ENCODE measurements at places on chromosomes 5 and 9.
A peak's percentile ranks its signal among the peaks of the same experiment; 100 is the strongest.

GRCh38 chr5:116872986-116873385 lies 298.4 kb upstream of the SEMA6A start:
- DNase-seq = no peak

DNA sequence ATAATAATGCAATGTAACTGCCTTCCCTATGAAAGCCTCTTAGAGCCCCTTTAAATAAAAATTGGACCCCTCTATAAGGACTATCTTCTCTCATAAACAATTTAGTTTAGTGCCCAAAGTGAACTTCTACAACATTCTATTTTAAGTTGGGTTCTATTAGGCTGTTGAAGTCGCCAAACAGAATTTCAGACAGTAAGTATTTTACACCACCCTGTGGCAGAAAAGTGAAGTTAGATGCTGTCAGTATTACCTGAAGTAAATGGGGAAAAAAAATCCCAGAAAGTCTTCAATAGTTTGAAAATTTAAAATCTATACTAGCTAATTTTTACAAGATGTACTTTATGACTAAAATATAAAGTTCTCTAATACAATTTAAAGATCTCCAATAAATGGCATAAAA lies 29.5 kb downstream of the CAAP1 start:
- no peak for DNase-seq

- no peak for DNase-seq
Measured at GRCh38 chr9:2755285-2755684, 38.0 kb downstream of the KCNV2 start.

GRCh38 chr5:117888688-117889087 lies 1099.7 kb downstream of the DTWD2 start:
- no peak for DNase-seq

- DNase-seq = no peak
Measured at GRCh38 chr5:64166201-64166959, 737 bp downstream of the RNF180 start.

DNA sequence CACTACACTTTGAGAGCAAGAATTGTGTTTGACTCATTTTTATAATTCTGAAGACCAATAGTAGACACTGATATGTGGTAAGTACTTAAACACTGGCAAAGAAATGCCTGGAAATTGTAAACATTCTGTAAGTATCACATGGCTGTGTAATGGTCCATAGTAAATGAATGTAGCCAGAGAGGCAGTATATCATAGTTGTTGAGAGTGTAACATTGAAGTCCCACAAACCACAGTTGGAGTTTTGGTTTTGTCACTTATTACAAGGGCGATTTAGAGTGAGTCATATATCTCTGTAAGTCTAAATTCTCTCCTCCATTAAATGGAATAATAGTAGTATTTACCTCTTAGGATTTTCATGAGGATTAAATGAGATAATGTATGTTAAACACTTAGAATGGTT lies 181.1 kb upstream of the MEF2C start:
- DNase-seq = no peak

- DNase-seq = no peak
Measured at GRCh38 chr9:18274693-18275092, 199.3 kb upstream of the ADAMTSL1 start.

GRCh38 chr5:169183576-169183975 lies 117.4 kb downstream of the SLIT3 start:
- DNase-seq = no peak

DNA sequence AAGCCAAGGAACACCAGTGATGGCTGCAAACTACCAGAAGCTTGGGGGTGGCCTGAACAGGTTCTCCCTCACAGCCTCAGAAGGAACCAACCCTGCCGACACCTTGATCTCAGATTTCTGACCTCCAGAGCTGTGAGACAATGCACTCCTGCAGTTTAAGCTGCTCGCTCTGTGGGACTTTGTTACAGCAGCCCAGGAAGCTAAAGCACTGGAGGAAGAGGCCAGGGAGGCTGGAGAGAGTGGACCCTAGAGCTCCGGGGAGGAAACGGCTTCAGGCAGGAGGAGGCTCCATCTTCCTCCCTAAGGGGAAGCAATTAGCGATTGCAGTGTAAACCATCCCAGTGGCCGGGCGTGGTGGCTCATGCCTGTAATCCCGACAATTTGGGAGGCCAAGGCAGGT lies 25.1 kb downstream of the BARX1 start:
- DNase-seq = no peak

- DNase-seq = peak; percentile 31
Measured at GRCh38 chr5:176481711-176482110, 33.5 kb downstream of the FAF2 start.

DNA sequence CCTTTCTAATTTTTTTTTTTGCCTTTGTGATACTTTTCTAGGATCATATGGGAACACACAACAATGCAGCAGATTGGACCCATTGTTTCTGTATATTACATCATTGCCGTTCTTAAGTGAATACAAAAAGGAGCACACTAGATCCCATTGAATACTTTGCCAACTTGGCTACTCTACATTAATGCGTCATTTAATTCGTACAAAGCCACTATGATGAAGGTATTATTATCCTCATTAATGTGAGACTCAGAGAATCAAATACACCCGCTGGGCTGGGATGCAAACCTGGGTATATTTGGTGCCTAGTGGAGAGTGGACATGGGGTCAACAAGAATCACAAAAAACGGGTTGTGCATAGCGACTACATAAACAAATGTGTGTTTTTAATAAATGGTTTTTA lies 31.9 kb downstream of the OR2K2 start:
- no peak for DNase-seq

- no peak for DNase-seq
Measured at GRCh38 chr9:107481035-107481434, 8.5 kb downstream of the KLF4 start.

DNA sequence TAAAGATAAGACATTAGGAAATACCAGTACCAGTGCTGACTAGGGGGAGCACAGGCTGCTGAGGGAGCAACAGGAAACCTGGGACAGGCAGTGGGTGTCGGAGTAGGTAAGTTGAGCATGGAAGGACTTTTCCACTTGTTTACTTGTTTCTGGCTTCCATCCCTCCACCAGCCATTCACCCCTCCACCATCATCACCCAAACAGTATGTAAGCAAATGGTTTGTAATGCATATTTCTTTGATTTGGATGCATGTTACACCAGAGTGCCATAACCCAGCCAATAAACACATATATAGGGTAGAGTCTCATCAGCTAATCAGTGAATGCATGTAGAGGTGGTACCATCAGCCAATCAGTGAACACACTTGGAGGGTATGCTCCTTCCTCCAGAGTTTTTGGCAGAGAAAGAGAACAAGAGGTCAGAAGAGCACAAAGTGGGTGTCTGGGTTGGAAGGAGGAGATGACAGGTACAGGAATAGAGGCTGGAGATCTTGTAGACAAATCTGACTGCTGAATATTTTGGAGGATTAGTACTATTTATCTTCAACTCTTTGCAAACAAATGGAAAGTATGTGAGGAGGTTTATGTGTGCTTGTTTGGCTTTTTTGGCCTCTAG lies 37.7 kb upstream of the PDE8B start:
- no peak for DNase-seq

- DNase-seq = no peak
Measured at GRCh38 chr5:115423541-115423940, 121.0 kb downstream of the FEM1C start.

DNA sequence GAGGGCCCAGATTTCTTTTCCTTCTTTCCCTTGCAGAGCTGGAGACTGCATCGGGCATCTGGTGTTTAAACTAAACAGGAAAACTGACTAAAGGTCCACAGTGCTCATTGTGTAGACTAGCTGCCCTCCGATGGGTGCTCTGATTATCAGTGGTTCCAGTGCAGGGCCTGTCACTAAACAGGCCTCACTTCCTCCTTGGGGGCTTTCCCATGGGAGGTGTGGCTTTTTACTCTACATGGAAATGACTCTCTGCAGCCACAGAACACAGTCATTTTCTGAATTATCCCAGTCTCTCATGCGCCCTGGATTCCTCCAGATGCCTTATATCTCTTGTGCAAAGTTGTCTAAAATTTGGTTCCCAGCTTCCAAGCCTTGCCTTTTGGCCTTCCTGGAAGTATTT lies 199.2 kb downstream of the TRIO start:
- DNase-seq = no peak

DNA sequence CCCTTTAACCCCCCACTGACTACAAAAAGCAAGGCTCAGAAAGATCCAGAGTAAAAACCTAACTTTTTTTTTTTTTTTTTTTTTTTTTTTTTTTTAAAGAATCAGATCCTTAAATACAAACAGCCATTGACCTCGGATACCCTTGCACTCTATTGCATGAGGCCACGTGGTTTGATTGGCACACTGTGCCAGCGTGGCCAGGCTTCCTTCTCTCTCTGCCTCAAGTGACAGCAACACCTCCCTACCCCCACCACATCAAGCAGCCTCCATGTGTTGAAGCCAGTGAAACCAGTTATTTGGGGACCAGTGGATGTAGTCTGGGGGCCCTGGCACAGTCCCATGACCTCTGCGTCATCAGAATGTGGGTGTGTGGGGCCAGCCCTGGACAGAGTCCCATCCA lies 71.4 kb downstream of the OTULIN start:
- no peak for DNase-seq

DNA sequence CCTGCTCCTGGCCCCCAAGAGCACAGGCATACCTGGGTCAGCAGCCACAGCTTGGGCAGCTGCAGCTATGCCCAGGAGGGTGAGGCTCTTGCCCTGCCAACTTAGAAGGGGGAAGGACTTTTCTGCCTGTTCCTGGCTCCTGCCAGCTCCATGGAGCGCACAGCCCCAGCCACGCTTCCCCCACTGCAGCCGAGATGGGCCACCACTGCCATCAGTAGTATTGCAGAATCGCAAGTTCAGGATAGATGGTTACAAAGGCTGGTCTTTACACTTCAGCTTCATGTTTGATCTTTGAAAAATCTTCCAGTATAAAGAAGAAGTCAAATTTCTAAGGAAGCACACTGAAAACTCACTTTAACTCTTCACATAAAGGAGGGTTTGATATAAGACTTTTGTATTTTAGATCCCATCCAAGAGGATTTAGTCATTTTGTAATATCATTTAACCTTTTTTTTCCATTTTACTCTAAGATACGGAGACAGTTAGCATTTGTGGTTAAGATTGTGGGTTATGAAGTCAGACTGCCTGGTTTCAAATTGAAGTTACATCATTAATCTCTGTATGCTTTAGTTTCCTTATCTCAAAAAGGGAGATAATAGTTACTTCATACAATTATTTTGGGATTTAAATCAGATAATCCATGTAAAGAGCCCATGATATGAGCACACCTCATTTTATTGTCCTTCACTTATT lies 81.8 kb downstream of the NLN start:
- DNase-seq = no peak

DNA sequence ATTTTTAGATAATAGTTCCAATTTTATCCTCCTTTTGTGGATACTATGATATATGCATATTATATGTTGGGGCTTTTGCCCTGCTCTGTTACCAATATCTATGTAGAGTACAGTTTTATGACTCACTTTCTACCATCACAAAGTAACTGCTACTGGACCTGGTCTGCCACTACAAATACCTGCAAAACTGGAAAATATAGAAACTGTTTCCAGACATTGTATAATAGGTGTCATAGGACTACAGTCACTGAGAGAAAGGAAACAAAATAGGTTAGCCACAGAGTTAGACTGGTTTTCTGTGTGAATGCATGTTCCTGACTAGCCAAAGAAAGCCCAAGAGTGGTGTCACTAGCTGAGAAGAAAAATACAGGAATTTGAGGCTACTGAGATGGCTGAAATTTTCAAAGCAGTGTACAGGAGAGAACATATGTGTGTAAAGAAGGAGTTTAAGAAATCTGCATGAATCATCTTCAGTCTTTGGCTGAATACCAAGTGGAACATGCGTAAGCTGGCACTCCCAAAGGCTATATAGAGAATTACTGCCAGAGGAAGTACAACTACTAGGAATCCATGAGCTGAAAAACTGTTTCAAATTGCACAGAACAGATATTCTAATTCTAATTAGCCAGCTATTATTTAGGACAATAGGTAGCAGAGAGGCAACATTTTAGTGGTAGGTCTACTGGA lies 29.0 kb upstream of the FAM174A start:
- DNase-seq = no peak

GRCh38 chr9:124128568-124129166 lies 117.1 kb downstream of the LHX2 start:
- DNase-seq = no peak

DNA sequence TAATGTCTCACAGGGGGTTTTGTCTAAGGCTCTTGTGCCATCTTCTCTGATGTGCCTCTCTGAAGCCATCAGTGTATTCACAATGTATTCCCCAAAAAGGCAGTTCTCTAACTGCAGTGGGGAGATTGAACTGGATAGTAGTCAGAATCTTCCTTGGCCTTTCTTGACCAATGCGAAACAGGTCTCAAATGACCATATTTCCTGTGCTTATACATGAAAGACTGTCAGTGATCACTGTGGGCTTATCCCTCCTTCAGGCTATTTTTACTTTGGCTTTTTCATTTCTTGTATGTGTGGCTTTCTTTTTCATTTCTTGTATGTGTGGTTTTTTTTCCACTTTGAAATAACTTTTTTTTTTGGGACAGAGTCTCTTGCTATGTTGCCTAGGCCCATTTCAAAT lies 19.7 kb downstream of the HMGXB3 start:
- DNase-seq = no peak

DNA sequence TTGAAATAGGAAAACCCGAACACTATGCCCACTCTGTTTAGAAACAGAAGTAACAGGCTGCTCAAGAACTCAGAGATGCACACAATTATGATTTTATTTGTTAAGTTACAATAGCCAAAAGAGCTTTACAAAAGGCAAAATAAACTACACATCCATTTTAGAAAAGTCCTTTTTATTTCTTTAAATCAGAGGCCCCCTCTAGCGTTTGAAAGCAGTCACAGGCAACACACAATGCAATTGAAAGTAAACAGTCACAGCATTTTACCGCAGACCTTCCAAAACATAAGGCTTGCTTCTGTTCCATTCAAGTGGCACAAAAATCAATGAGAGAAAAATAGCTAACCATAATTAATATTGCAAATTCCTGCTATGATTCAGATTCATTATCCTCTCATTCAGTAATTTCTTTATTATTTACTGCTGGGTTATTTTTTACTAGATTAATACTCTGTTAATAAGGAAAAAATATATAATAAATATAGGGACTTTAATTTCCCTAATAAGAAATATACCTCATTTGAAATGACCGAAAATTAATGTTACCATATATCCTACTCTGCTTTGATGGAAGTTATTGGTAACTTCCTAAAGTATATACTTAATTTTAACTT lies 78.3 kb downstream of the CEP120 start:
- no peak for DNase-seq

DNA sequence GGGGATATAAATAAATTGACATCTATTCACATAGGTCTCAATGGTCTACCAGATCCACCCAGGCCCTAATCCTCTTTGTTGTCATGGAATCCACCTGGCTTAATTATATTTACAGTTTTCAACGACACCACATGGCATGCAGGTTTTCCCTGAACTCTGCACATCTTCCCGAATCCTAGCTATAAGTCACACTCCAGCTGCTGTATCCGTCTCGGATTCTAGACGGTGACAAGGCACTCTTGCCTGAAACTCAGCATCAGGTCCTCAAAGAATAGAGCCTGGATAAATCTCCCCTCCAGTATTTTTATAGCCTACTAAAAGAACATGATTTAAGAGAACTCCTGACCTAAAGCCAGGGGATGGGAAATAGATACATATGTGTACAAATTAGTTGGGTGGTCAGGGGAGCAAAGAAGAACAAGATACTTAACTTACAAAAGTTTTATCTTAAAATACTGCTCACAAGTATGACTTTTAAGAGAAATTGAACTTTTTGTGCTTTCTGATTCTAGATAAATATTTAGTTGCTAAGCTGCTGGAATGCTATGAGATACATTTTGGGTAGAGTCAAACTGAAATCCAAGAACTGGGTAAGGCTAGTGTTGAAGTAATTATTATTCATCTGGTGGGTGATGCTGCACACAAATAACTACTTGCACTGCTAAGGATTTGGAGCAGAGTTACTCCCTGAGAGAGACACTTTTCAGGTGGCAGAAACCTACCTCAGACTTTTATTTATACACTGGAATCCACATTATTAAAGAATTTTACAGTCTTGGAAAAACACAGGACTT lies 187.3 kb downstream of the EFNA5 start:
- no peak for DNase-seq

Data from activated CD4-positive, alpha-beta memory T cell treated with anti-CD3 and anti-CD28 coated beads for 36 hours (primary cell).